ENCODE measurements at places on chromosomes 1 and 21.

GRCh38 chr1:246907472-246907871 lies 24.3 kb downstream of the AHCTF1 start:
- no peak for DNase-seq

- DNase-seq = peak; percentile 28
These were observed 10.0 kb downstream of the YBEY start for GRCh38 chr21:46295996-46296752.

DNA sequence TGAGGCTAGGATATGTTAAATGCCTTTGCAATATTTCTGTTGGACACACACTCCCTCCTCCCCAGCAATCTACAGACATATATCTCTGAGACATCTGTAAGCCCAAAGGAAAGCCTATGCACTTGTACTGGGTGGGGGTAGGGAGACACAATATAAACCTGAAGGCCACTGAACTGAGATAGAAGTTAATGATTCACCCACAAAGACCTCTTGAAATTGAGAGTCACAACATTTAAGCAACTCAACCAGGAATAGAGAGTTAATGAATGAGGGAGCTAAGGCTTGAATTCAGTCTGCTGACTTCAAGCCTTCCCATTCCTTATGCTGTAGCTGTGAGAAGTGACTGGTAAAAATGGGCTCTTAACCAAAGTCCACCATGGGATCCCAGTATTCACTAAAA lies 5.0 kb downstream of the OR10J1 start:
- no peak for DNase-seq

- DNase-seq = no peak
These were observed 2.2 kb upstream of the NEGR1 start for GRCh38 chr1:72284348-72285073.

DNA sequence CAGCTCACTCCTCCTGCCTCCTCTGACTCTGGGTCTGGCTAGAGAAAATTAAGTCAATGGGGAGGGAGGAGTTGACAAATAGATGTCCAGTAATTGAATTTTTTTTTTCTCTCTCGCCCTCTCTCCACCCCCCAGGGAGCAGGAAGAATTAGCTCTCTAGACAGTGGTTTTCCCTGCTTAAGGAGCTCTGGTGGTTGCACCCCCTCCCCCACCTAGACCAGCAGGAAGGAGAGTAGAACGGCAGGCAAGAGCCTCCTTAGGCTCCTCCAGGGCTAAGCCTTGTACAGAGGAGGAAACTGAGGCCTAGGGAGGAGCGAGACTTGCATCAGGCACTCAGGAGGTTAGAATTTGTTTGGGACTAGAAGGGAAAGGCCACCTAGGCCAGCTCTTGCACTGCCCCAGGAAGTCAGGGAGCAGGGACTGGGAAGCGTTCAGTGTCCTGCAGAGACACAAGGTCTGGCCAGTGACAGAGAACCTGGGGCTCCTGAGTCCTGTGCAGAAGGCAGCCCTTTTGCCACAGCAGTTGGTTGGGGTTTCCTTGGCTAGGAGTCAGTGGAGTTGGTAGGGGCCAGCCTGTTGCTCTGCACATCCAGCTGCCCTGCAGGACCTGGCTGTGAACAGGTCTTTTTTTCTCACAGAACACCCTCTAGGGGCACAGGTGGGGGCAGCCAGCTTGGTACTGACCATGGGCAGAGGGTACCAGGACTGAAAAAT lies 49.5 kb upstream of the ACOT11 start:
- no peak for DNase-seq

- no peak for DNase-seq
These were observed 158.6 kb upstream of the ARHGEF16 start for GRCh38 chr1:3295846-3296245.

GRCh38 chr1:44839576-44839975 lies 3.5 kb downstream of the PTCH2 start:
- DNase-seq = no peak

- DNase-seq = no peak
These were observed 159.8 kb downstream of the PBX1 start for GRCh38 chr1:164718821-164719220.

DNA sequence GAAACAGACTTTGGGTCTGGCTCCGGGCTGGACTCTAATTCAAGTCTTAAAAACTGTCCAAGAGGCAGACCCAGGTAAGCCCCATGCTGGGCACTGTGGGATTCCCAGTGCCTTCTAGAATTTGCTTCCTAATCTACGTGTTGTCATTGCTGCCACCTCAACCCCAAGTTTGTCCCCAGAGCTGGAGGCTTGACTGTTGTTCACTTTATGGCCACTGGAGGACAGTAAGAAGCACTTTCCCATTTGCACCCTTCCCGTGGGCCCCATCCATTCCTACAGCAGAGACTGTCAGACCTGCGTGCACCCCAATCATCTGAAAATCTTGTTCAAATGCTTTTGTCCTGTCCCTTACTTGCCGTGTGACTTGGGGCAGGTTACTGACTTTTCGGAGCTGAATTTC lies 29.4 kb upstream of the VASH2 start:
- no peak for DNase-seq

GRCh38 chr21:19122356-19122755 lies 718.8 kb upstream of the TMPRSS15 start:
- no peak for DNase-seq

DNA sequence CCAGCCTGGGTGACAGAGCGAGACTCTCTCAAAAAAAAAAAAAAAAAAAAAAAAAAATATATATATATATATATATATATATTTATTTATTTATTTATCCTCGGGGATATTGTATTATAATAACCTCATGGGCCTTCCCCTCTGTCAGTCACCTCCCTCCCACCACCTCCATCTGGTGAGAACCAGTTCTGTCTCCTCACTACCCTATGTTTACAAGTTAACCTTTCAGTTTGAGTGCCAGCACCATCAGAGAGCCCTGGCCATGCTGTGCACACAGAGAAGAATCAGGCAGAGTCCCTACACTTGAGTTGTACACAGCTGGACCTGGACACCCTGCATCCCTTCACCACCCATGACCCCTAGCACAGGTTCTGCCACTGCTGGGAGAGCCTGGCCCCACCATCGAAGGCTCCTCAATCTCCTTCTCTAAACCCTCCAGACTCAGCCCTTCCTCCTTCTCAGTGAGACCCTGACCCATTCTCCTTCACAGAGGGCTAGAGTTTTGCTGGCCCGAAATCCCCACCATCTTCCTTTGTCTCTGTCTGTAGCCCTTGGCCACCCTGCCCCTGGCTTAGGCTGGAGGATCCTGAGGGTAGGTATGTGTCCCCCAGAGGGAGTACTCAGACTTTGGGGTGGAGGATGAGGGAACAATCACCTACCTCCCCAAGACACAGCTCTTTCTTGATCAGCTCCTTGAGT lies 1.2 kb downstream of the S100A5 start:
- DNase-seq = no peak

DNA sequence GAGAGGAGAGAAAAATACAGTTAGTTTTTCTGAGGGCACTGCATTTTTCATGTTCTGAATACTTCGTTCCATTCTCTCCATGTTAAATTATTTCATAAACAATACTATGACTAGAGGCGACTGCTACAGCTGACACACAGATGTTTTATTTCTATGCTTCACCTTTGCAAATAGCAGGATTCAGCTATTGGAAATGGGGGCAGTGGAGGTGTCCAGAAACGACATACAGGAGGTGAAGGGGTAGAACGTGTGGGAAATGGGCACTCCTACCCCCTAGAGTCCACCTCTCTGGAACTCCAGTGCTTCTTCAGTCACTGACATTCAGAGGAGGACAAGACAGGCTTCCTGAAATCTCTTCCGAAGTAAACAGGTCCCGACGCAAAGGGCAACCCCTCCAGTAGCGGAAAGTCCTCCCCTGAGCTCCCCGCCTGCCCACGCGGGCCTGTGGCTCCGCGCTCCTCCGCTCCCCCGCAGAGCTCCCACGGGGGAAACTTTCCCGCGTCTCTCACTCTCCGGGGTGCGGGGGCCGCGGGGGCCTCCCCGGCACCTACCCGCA lies 480 bp downstream of the DPYD start:
- DNase-seq = no peak

GRCh38 chr1:109397581-109398342 lies at the start of gene SORT1:
SORT1 (minus strand) TSS chr1:109397918; CDS start chr1:109397892, 26 bp downstream.
- DNase-seq = peak; percentile 31

DNA sequence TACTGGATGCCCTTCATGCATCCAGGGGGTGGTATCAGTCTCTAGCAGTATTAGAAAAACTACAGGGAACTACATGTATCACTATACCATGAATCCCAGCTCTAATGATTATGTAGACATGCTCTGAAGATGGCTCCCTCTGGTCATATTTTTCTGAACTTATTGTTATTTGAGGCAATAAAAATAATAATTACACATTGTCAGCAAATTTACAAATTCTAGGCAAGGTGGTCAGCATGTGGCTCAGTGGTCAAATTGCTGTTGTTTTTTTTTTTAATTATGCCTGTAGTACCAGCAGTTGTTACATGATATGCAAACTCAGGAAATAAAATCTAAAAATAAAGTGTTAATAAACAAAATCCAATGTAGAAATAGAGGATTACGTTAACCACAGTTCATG lies 22.5 kb downstream of the ASTN1 start:
- DNase-seq = no peak

- DNase-seq = no peak
These were observed 197.3 kb downstream of the MATN1 start for GRCh38 chr1:30525971-30526651.

DNA sequence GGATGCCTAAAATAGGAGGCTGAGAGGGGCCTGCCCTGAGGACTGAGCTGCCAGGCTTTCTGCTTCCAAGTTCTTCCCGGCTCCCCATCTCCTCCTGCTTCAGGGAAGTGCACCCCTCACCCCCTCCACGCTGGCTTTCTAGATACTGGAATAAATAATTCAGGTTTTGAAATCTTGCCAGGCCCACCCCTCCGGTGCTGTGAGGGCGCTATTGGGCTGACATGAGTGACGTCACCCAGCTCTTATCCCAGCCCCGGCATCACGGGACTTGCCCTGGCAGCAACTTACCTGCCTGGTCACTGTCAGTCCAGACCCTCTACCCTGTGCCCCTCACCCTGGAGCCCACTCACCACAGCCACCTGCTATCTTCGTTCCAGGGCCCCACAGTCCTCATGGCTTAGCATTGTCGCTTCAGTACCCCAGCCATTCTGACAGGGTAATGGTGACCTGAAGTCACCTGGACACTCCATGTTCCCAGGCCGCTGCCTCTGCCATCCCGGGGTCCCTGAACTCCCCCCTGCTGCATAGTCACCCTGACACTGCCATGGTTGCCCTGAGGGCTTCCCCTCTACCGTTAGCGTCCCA lies 819 bp upstream of the GPR3 start:
- DNase-seq = no peak

- peak; percentile 51 for DNase-seq
These were observed 826 bp downstream of the LAPTM5 start for GRCh38 chr1:30756545-30757351.

DNA sequence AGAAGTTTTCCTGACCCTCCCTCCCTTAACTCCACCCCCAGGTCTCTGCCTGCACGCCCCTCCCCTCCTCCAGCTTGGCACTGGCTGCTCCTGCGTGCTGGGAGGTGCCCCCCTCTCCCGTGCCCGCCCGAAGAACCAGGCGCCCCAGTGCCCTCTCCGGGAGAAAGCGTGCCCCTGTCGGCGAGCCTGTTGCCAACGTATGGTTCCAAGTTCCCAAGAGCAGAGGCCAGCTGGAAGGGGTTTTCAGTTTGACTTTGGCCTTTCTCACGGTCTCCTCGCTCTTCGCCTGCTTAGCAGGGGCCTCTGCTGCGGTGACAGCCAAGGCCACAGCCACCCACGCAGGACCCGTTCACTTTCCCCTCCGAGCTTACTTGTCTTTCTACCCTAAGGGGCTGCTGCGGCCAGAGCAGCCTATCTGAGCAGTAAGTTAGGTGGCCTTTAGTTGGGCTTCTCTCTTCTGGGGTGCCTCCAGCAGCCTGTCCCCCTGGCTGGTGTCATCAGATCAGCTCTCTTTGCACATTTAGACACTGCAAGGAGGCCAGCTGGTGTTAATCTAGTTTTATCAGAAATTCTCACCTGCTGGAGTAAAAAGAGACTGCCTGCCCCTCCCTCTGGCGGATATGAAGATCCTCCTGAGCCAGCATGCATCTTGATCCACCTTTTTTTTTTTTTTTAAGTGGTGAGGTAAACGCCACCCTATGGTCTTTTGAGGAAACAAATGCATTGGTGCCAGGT lies 1.5 kb downstream of the STUM start:
- DNase-seq = no peak

DNA sequence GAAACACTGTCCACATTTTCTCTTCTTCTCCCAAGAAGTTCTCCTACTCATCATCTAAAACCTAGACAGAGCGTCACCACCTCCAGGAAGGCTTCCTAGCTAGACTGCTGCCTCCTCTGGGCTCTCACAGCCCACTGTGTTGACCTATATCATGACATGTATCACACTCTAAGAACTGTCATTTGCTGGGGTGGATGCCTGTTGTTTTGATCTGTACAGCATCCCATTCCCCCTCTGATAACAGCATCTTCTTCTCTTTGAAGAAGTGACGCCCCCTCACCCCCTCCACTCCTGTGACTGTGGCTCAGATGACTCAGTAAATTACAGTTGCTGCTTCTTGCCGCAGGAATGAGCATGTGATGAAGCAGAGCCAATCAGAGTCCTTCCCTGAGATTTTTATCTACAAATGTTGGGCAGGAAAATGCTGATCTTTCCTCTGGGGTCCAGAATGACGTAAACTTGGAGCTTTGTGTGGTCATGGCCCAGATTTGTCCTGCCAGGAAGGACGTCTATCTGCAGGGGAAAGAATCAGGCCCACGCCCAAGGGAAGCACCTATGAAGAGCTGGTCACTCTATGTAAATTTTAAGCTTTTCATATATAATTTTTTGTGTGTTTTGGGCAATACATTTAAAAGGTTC lies 28.0 kb upstream of the FOXO6 start:
- no peak for DNase-seq

DNA sequence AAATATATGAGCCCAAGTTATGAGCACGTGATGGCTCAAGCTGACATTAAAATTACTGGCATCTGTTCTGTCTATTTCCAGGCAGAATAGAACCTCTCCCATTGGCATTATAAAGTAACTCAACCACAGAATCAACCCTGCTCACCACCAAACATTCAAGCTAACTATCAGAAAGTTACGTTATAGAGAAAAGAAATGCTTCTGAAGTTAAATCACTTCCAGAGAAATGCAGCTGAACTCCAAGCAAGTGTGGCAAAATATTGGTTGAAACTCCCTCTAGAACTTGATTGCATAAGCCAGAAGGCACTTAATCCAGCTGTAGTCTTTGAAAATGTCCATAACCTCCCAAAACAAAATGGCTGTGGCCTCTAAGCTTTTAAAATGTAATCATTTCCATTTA lies 36.2 kb upstream of the UBE2U start:
- DNase-seq = no peak

GRCh38 chr1:152410028-152410427 lies 4.0 kb downstream of the CRNN start:
- no peak for DNase-seq

DNA sequence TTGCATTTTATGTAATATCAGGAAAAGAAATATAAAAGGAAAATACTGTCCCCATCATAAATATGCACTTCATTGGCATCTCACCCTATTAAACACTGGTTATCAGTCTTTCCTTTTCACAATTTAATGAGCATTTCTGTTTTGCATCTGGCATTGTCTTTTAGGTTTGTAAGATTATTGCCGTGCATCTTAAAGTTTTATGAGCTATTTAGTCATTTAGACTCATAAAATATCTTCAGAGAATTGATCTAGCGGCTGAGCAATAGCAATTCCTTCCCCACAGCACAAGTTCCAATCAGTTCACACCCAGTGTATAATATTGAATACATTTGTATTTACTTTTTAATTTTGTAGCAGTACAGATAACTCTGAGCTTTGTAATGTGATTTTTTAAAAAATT lies 112.3 kb upstream of the C1orf105 start:
- no peak for DNase-seq

Data from activated T-helper 9 cell treated with anti-CD3 and anti-CD28 coated beads, Interleukin-2, amount 50 U/mL, for 16 hours (primary cell).